Natural killer cell treated with Interleukin-12 subunit alpha and Interleukin-12 subunit beta and Interleukin-15 and Interleukin-18, amount 100 ng/mL, for 72 hours (primary cell): ENCODE measurements at places on chromosomes 4 and X. TPM values are rescaled to one million over a fixed set of nuclear protein-coding genes. Genes with fewer than 3 reads are reported as not detected.

DNA sequence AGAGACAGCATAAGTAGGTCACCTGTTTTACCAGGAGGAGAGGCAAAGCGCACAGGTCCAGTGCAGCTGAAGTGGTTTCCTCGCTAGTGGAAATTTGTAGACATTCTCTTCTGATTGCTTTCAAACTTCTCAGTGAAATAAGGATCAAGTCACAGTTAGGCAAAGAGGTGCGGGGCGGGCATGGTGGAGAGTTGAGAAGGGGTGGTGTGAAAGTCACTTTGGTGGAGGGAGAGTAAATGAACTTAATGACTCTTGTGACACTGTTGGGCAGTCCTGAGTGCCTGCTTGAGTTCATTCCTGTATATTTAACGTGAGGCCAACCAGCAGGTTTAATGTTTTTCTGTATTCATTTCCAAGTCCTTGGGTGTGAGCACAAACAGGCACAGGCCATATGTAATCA, 235.6 kb downstream of the TRIML1 start:
- DNase-seq, result no peak

GRCh38 chr4:182143822-182144625, 99.2 kb upstream of the TENM3 start:
- DNase-seq, result no peak

GRCh38 chrX:153863251-153863991, 22.6 kb downstream of the L1CAM start:
- no peak for DNase-seq

DNA sequence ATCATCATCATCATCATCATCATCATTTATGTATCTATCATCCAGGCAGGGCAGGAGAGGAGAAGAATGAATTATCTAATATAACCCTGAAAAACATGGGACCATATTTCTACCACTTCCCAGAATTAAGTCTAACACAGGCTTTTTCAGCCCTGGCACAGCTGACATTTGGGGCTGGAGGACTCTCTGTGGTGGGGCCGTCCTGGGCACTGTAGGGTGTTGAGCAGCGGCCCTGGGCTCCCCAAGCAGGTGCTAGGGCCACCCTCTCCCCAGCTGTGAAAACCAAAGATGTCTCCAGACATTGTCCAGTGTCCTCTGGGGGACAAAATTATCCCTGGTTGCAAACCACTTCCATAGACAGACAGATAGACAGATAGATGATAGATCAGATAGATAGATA, 288.4 kb downstream of the CRLF2 start:
- no peak for DNase-seq

- no peak for DNase-seq
Measured at GRCh38 chrX:14673236-14673635, 143.9 kb downstream of the GLRA2 start.

Gene PAK3
- not detected for total RNA-seq

GRCh38 chrX:121863976-121864375, 816.6 kb downstream of the GLUD2 start:
- no peak for DNase-seq

Gene SYN1
- 0.92 TPM for total RNA-seq

Gene RPGR
- 12.3 TPM for total RNA-seq

DNA sequence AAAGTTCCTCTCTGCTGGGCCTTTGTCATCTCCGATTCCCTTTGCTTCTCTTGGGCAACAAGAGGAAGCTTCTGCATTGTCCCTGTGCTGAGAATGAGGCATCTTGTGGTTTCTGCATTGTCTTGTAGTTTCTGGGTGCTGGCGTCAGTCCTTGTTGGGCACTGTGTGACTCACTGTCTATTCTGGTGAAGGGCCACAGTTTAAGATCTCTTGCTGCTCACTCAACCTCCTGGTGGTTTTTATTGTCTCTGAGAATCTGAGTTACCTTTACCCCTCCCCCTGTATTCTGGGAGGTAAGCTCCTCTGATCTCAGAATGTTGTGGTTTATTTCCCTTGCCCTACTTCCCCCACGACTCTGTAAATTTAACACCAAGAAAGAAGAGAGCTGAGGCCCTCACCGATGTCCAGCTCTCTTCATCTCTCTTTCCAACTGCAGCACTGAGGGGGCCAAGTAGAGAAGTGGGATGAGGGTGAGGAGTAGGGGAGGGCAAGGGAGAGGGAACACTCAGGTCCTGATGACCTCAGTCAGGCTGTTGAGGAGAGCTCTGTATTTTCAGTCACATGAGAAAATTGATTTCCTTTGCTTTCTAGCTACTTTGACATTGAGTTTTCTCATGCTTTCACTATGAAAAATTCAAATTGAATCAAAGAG, 441.6 kb upstream of the PITX2 start:
- no peak for DNase-seq

- DNase-seq, result no peak
Measured at GRCh38 chr4:76691807-76692582, 205.9 kb downstream of the SOWAHB start.

DNA sequence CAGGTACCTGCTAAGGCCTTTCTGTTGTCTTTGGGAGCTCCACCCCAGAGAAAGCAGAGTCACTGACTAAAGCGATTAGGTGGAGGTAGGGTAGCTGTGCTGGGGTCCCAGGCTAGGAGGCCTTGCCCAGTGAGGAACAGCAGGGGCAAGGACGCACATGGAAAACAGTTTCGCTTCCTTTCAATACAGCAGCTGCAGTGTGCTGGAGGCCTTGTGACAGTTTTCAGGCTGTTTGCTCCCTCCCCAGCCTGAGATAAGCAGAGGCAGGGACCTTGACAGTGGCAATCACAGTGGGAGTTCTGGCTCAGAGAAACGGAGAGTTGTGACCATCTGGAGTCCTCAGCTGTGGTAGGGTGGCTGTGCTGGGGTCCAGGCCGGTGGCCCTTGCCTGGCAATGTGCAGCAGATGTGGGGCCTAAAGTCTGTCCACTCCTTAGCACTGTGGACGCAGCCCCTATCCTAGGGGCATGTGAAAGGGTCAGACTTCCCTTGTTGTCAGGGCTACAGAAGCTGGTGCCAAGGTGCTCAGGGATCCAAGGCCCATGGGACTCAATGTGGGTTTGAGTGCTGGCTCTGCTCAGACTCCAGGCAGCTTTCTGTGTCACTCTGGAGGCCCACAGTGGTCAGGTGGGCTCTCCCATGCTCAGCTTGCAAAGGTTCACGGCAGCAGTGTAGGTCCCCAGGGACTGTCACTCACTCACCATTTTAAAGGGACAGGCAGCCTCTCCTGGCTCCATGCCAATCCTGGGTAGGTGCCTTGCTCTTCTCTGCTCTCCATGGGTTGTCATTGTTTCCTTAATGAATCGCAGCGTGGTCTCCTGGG, 534.9 kb upstream of the FMR1 start:
- no peak for DNase-seq
